Activated CD4-positive, alpha-beta T cell treated with anti-CD3 and anti-CD28 coated beads, Interleukin-2, amount 50 U/mL, for 24 hours (primary cell): ENCODE measurements at places on chromosomes 11 and 22.

- DNase-seq = no peak
These were observed 20.3 kb downstream of the ASCL2 start for GRCh38 chr11:2250041-2250440.

- no peak for DNase-seq
These were observed 64.8 kb downstream of the RPUSD4 start for GRCh38 chr11:126146454-126147192.

GRCh38 chr11:123505546-123506299, 75.7 kb downstream of the GRAMD1B start:
- no peak for DNase-seq

- DNase-seq = no peak
These were observed 231.2 kb downstream of the NTM start for GRCh38 chr11:131601586-131601985.

- DNase-seq = no peak
These were observed 3.0 kb downstream of the KIF18A start for GRCh38 chr11:28104984-28105383.

GRCh38 chr11:22991196-22991595, 130.9 kb upstream of the CCDC179 start:
- DNase-seq = no peak

- DNase-seq = no peak
These were observed 24.1 kb downstream of the IRAG1 start for GRCh38 chr11:10669258-10670033.

DNA sequence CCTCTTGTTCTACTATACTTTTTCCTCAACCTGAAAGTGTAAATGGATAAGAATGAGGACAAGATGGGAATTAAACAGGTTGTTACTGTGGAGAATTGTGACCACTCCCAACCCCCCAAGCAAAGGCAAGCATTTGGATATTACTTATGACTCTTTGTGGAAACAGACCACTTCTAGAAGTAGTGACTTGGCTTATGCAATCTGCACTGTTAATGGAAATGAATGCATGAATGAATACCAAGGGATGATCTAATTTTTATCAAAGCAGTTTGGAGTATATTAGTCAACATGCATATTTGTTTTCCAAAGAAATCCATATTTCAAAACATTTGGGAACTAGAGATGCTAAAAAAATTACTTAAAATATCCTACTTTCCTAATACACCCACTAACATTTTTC, 35.3 kb downstream of the AMOTL1 start:
- DNase-seq = no peak

- DNase-seq = no peak
These were observed 113.5 kb downstream of the SLC1A2 start for GRCh38 chr11:35305670-35306382.

DNA sequence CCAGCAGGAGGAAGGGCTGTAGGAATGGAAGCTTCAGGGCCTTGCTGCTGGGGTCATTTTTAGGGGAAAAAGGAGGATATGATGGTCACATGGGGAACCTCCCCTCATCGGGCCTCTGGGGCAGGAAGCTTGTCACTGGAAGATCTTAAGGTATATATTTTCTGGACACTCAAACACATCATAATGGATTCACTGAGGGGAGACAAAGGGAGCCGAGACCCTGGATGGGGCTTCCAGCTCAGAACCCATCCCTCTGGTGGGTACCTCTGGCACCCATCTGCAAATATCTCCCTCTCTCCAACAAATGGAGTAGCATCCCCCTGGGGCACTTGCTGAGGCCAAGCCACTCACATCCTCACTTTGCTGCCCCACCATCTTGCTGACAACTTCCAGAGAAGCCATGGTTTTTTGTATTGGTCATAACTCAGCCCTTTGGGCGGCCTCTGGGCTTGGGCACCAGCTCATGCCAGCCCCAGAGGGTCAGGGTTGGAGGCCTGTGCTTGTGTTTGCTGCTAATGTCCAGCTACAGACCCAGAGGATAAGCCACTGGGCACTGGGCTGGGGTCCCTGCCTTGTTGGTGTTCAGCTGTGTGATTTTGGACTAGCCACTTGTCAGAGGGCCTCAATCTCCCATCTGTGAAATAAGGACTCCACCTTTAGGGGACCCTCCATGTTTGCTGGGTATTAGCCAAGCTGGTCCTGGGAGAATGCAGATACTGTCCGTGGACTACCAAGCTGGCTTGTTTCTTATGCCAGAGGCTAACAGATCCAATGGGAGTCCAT, 14.1 kb downstream of the IL10RA start:
- no peak for DNase-seq

DNA sequence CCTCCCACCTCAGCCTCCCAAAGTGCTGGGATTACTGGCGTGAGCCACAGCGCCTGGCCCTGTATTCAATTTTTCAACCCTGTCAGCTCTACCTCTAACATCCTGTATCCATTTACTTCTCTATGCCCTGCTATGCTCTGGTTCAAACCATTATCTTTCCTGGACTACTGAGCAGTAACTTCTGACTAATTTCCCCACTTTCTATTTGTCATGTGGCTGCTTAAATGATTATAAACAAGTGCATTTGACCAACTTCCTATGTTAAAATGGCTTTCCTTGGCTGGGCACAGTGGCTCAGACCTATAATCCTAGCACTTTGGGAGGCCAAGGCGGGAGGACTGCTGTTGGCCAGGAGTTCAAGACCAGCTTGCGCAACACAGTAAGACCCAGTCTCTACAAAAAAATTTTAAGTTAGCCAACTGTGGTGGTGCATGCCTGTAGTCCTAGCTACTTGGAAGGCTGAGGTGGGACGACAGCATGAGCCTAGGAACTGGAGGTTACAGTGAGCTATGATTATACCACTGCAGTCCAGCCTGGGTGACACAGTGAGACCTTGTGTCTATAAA, 2.1 kb downstream of the MED19 start:
- no peak for DNase-seq

GRCh38 chr11:31449040-31449439, 60.4 kb downstream of the IMMP1L start:
- no peak for DNase-seq

DNA sequence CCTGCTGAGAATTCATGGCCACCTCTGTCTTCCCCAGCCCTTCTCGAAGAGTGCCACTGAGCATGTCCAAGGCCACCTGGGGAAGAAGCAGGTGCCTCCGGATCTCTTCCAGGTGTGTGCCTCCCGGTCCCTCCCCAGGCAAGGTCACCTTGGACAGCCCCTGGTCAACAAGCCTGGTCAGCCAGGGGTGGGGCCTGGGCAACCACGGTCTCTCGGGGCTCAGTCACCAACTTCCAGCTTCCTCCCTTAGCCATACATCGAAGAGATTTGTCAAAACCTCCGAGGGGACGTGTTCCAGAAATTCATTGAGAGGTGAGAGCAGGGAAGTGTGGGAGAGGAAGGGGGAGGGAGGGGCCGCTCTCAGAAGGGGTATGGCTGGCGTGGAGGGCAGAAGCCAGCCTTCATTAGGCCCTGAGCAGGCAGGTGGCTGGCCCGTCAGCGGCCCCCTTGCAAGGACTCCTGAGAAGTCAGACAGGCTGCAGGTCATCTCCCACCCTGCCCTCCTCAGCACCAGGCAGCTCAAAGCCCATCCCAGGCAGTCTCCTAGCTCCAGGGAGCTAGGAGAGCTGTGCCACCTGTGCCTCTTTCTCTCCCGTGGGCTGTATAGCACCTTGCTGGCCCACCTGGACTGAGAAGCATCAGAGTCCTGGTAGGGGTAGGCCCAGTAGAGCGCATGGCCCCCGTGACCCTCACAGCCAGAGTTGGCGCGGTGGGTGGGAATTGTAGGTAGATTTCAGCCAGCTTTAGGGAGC, 9.3 kb upstream of the ANKRD13D start:
- DNase-seq = no peak

DNA sequence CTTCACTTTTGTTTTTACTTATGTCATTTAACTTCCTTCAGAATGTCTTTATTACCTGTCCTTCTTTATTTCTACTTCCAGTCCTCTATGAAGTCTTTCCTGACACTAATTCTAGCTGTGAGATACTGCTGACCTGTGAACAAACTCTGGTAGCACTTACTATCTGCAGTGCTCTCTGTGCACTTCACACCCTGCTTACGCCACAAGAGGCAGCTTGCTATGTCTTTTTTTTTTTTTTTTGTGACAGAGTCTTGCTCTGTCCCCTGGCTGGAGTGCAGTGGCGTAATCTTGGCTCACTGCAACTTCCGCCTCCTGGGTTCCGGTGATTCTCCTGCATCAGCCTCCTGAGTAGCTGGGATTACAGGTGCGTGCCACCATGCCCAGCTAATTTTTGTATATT, 10.7 kb downstream of the STIM1 start:
- no peak for DNase-seq
